Non-pigmented ciliary epithelial cell (primary cell): ENCODE measurements at places on chromosomes 5 and 9.

DNA sequence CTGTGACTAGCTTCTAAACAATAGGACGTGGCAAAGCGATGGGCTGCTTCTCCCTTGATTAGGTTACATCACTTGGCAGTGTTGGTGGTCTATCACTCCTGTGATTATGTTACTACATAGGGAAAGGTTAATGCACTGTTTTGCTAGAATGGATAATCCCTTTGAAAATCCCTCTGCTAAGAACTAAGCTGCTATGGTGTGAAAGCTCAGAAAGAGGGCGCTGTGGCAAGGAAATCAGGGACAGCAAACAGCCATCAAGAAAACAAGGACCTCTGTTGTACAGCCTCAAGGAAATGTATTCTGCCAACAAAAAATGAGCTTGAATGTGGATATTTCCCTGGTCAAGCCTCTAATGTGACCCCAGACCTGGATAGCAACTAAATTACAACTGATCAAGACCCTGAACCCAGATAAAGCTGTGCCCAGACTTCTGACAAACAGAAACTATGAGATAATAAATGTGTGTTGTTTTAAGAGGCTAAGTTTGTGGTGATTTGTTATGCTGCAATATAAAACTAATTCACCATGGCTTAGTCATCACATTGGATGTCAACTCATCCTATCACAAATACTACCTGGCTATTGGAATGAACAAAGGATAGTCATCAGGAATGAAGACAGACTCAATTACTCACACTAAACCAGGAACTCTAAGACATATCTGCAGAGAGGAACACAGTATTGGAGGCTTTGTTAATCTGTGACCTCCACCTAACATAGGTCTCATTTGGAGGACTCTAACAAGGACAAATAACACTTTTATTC lies 1215.9 kb downstream of the EFNA5 start:
- DNase-seq: peak; percentile 17

GRCh38 chr5:169242849-169243186 lies 58.1 kb downstream of the SLIT3 start:
- DNase-seq: no peak

DNA sequence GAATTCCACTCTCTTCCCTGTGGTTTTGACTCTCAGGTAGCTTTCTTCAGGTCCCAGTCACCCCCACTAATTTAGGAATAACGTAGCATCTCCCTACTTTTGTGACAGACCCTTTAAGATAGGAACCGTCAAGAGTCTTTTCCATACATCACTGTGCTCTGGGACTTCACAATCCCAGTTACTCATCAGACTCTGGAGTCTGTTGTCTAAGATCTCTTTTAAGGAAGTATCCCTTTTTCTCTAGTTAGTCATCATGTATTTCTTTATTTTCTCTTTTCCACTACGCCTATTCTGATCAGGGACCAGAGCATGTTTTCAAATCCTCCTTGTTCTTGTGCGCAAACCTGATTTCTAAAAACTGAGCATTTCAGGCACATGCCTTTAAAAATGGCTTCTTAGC lies 143.0 kb downstream of the GOLPH3 start:
- DNase-seq: no peak

DNA sequence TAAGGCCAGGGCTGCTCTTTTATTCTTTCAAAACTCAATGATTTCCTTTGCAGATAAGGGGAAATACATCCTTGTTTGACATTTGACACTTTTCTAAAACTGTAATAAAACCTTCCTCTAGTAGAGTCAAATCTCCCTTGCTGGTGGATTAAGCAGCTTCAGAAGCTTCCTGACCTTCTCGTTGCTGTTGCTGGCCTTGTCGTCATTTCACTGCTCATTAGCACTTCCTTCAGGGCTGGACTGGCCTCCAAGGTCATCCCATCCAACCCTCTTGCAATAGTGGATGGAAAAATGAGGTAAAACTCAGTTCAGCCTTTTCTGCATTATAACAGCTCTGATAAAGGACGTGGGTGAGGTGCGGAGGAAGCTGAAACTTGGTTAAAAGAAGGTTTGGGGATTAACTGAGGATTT lies 1.1 kb upstream of the ADAMTSL1 start:
- no peak for DNase-seq

- DNase-seq: peak; percentile 34
Observed at GRCh38 chr9:88889386-88889785, 101.9 kb upstream of the S1PR3 start.

GRCh38 chr5:127758766-127759283 lies 55.6 kb downstream of the CCDC192 start:
- DNase-seq: no peak

GRCh38 chr9:134159566-134160245 lies 4.7 kb downstream of the RNU6ATAC start:
- DNase-seq: no peak

DNA sequence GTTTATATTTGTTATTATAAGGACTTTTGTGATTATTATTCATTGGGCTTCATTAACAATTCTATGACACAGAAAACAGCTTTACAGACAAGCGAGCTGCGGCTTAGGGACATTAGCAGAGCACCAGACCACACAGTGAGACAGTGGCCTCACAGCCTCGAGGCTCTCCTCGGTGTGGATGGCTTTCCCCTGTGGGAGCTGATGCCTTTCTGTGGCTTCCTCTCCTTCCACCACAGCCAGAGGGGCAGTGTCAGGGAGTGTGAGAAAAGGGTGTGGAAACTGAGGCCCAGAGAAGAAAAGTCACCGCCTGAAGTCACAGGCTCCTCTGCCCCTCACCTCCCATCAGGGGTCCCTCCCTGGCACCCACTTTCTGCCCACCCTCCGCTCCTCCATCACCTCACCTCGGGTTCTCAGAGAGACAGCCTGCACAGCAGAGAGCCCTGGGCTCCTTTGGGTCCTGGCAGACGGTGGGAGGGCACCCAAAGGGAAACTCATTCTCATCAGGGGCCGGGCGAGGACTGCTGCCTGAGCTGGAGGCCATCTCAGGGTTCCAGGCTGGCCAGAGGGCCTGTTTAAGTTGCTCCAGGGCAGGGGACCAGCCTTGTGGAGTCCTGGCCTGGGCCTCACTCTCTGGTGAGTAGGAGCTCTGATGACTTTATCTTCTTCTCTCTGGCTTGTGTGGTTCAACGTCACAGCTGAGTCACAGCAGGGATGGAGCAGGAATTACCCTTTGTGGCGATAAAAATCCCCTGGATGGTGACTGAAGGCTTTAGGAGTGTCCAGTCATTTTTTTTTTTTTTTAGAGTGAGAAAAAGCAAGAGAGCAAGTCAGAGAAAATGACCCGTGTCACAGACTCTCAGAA lies 830 bp downstream of the TRAF1 start:
- peak; percentile 73 for DNase-seq

GRCh38 chr9:136014147-136014923 lies 53.2 kb upstream of the UBAC1 start:
- DNase-seq: no peak
